ENCODE measurements at places on chromosomes 11 and 22.

DNA sequence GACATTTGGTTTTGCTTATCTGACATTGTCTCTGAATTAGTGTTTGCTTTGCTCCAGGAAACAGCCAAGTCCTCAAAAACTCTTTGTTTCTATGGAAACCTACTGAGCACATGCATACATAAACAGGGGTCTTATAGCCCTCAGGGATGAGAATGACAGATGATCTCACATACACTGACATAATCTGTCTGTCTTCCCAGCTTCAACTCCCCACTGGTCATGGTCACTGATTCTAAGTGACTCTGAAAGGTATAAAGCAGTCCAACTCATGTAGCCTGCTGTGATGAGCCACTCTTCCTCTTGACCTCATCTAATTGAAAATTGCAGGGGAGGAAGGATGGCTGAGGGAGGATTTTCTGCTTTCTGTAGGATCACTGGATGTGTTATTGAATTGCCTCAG is 12.6 kb downstream of the ZNF143 start:
- no peak for DNase-seq

- peak; percentile 82 for DNase-seq
Measured at GRCh38 chr11:61587951-61588727, 7.3 kb upstream of the SYT7 start.

DNA sequence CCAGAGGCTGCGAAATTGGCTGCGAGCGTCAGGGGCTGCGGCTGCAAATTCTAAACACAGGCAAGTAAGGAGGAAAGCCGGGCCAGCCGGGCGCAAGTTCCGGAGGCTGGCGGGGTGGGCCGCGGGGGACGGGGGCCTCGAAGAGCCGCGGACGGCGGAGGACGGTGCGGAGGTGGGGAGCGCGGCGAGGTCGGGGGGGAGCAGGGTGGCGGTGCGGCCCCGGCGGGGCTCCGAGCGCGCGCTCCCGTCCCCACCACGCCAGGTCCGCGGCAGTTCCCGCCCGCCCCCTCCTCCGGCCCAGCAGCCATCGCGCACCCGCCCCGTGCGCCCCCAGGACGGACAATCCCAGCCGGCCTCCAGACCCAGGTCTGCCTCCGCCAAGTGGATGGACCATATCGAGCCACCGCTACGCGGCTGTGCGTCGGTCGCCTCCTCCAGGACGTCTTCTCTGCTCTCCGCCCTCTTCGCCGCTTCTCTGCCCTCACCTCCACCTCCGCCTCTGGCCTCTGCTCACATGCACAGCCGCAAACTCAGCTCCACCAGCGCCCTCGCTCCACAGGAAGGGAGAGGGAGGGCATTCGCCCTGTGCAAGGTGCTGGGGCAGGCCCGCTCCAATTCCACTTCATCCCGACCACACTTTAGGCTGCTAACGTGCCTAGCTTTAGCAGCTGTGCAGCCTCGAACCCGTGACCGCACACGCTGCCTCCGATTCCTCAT is 7.2 kb downstream of the ELFN2 start:
- DNase-seq, result no peak

DNA sequence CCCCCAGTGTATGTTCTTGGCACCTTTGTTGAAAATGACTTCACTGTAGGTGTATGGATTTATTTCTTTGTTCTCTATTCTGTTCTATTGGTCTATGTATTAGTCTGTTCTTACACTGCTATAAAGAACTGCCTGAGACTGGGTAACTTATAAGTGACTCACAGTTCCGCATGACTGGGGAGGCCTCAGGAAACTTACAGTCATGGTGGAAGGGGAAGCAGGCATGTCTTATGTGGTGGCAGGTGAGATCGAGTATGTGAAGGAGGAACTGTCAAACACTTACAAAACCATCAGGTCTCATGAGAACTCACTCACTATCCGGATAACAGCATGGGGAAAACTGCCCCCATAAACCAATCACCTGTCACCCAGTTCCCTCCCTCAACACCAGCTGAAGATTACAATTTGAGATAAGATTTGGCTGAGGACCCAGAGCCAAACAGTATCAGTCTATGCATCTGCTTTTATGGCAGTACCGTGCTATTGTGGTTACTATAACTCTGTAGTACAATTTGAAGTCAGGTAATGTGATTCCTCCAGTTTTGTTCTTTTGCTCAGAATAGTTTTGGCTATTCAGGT is 836.2 kb downstream of the DLG2 start:
- no peak for DNase-seq

DNA sequence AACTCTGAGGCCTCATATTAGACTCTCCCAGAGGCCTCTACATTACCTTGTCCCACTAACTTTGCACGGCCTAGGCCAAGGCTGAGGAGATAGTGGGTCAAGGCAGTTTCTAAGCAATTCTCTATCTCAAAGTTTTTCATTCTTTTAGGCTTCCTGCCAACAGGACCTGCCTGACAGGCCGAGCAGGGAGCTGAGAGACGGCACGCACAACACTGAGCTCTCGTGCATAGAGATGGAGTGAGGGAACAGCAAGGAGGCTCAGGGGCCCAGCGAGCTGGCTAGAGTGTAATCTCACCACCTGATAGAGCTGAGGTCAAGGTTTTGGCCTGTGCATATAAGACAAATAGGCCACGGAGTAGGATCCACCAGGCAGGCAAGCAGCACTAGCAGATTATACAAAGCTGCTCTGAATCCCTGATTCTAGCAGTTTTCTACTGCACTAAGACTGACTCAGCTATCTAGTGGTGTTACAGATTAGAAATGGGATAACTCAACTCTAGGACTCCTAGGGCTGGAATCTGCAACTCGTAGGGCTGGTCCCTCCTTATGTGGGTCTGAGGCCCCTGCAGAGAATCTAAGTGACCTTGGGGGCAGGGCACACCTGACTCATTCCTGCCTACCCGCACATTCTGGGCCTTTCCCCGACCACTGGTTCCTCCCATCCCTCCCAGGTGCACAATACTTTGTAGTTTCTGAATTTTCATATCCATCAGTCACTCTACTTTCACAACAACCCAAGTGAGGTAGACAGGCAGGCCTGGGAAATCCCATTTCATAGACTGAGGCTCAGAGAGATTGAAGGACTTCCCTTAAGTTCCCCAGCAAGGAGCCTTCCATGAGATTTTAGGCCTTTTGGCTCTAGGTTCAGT is 1.7 kb downstream of the CYB5R2 start:
- no peak for DNase-seq
